Type B pancreatic cell (in vitro differentiated cells): ENCODE measurements at places on chromosomes 16 and 17.
A peak's percentile ranks its signal among the peaks of the same experiment; 100 is the strongest.

DNA sequence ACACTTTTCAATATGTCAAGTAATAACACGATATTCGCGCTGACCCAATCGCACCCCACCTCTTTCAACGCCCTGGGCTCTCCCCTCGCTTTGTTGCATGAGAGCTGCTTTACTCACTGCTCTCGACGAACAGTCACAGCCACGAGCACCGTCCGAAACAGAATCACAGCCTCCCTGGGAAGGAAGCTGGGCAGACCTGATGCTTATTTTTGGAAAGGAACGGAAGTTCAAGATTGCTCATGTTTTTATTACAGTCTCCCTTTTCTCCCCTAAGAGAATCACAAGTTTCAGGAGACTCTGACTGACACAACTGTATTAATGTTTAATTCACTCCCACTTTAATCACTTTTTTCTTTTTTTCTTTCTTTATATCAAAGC, 67.8 kb downstream of the ANKRD11 start:
- H3K27ac ChIP-seq, result peak overlapping the region; percentile 60
- no peaks in the 10 kb centered on the region for H3K27me3 ChIP-seq
- peaks cover 55% of the 10 kb centered on the region for H3K4me1 ChIP-seq

GRCh38 chr16:16007743-16008111, 58.3 kb downstream of the ABCC1 start:
- H3K36me3 ChIP-seq, result peaks cover 13% of the 10 kb centered on the region
- DNase-seq, result no peak
- no peak overlapping the region for H3K4me3 ChIP-seq
- no peak overlapping the region for H3K27ac ChIP-seq
- no peaks in the 10 kb centered on the region for H3K27me3 ChIP-seq

DNA sequence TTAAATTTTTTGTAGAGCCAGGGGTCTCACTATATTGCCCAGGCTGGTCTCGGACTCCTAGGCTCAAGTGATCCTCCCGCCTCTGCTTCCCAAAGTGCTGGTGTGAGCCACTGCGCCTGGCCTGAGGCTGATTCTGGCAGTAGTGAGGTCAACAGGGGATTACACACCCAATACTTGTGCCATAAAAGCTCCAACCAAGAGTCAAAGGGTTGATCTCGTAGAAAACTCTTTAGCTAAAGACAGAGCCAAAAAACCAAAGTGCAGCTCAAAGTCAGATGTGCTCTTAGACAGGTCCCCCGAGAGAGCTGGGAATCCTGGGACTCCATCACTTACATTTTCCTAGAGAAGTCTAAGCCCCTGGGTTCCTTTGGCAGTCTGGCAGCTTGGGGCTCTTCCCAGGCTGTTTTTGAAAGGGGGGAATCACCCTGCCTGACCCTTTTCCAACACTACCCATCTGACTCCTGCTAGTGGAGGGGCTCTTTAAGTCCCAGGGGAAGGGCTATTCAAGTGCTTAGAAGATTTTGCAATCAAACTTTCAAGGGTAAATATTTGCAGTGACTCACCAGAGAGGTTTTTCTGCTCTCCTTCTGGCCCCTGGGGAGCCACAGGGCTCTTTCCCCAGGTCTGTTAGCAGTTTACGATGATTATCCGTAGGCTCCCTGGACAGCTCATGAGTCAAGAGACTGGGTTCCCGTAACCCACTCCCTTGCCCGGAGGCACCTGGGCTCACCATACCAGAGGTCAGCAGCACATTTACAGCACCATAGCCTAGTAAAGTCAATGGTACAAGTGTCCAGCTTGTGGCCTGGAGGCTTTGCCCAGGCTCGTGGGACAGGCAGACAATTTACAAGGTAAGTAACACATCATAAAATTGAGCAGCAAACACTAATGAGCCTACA, 408.7 kb downstream of the SLC39A11 start:
- peaks cover 5% of the 10 kb centered on the region for H3K36me3 ChIP-seq
- H3K4me1 ChIP-seq, result peaks cover 33% of the 10 kb centered on the region
- H3K27me3 ChIP-seq, result no peaks in the 10 kb centered on the region
- peak overlapping the region; percentile 83 for H3K27ac ChIP-seq

GRCh38 chr17:72903522-72903921, 189.0 kb downstream of the SLC39A11 start:
- no peak overlapping the region for H3K27ac ChIP-seq
- H3K4me1 ChIP-seq, result peaks cover 25% of the 10 kb centered on the region
- DNase-seq, result no peak
- H3K36me3 ChIP-seq, result no peaks in the 10 kb centered on the region

DNA sequence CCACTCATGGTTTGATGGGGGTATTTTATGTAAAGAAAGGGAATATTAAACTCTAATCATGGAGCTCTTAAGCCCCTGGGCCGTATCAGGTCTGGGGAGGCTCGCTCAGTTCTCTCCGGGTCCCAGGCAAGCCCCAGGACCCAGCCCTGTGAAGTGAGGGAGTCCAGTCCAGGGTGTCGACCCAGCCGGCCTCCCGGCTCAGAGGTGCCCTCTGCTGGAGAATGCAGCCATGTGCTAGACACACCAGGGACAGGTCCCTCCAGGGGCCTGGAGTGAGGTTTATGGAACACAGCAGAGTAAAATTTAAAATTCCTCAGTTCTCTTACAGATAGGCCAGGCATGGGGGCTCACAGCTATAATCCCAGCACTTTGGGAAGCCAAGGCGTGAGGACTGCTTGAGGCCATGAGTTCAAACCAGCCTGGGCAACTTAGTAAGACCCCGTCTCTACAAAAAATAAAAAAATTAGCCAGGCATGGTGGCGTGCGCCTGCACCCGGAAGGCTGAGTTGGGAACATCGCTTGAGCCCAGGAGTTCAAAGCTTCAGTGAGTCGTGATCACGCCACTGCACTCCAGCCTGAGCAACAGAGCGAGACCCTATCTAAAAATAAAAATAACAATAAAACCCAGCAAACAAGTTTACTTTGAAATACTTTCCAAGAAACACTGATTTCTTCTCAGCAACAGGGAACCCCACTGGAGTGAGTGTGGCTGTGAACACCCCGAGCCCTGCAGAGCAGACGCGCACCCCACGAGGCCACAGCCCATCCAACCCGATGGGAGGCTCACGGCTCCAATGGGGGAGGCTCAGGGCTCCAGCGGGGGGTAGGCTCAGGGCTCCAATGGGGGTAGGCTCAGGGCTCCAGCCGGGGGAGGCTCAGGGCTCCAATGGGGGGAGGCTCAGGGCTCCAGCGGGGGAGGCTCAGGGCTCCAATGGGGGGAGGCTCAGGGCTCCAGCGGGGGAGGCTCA, 72.2 kb downstream of the ZNF778 start:
- H3K4me1 ChIP-seq, result peaks cover 16% of the 10 kb centered on the region
- DNase-seq, result no peak
- no peaks in the 10 kb centered on the region for H3K27me3 ChIP-seq

- H3K27me3 ChIP-seq, result no peaks in the 10 kb centered on the region
- no peak for DNase-seq
- H3K27ac ChIP-seq, result no peak overlapping the region
- peaks cover 18% of the 10 kb centered on the region for H3K4me1 ChIP-seq
Measured at GRCh38 chr16:89615596-89616090, 2.2 kb downstream of the DPEP1 start.
